Neural progenitor cell (in vitro differentiated cells): ENCODE measurements at places on chromosomes 3 and 15. TPM values are rescaled to one million over a fixed set of nuclear protein-coding genes. Genes with fewer than 3 reads are reported as not detected.

The PPM1L gene
- 16.5 and 25.2 TPM in 2 replicates for total RNA-seq

The CCR1 gene
- total RNA-seq, result 0.19 TPM in 1 of 2 replicates, not detected in the other

The CHSY1 gene
- 23.3 TPM in 2 replicates for total RNA-seq

The ARGFX gene
- not detected in 2 replicates for total RNA-seq

The GOLGA6L10 gene
- 1.3 and 2.2 TPM in 2 replicates for total RNA-seq

The LCTL gene
- 17.2 and 19.2 TPM in 2 replicates for total RNA-seq

GRCh38 chr15:78177447-78177873 is 28.3 kb downstream of the IDH3A start:
- H3K36me3 ChIP-seq, result no peaks in the 10 kb centered on the region
- no peak overlapping the region for H3K4me3 ChIP-seq
- peak; percentile 84 for DNase-seq
- H3K27me3 ChIP-seq, result no peaks in the 10 kb centered on the region
- no peaks in the 10 kb centered on the region for H3K4me1 ChIP-seq

DNA sequence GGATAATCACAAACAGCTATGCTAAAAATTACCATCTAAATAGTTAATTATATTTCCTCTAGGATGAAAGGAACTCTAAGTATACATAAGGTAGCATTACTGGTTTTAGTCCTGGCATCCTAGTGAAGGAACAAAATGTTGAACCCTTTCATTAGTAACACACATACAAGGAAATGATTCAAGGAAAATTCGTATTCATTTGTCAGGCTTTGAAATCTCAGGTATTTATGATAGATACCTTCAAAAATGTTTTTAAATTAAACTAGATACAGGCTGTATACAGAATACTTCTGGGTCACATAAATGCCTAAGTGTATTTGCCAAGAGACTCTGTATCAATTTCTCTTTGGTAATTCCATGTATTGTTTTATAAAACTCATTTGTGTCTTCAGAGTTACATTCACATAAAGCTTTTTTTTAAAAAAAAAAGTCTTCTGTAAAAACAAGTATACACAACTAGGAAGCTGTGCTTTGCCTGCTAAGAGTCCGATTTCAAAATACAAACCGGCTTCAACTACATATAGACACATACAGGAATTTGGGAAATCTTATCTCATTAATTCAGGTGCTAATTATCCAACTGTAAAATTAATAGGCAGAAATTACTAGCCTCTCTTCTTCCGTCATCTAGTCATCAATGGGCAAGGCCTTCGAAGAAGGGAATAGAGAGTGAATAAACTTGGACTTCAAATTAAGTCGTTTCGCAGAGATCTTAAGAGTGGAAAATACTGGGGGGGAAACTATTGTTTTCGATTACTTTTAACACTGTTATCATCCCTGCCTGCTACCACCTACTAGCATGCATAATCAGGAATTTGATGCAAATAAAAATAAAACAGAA is 1.3 kb downstream of the SECISBP2L start:
- H3K4me1 ChIP-seq, result peaks cover 16% of the 10 kb centered on the region
- H3K4me3 ChIP-seq, result peak overlapping the region; percentile 90
- H3K27me3 ChIP-seq, result no peaks in the 10 kb centered on the region
- no peak overlapping the region for H3K27ac ChIP-seq
- no peaks in the 10 kb centered on the region for H3K36me3 ChIP-seq
